NCI-H1048 (cell line): ENCODE measurements at places on chromosomes 5 and 9.

GRCh38 chr9:14661421-14662059 is 31.7 kb downstream of the ZDHHC21 start:
- DNase-seq, result peak; percentile 27

- DNase-seq, result no peak
Measured at GRCh38 chr5:176526462-176526861, 10.7 kb downstream of the RNF44 start.

DNA sequence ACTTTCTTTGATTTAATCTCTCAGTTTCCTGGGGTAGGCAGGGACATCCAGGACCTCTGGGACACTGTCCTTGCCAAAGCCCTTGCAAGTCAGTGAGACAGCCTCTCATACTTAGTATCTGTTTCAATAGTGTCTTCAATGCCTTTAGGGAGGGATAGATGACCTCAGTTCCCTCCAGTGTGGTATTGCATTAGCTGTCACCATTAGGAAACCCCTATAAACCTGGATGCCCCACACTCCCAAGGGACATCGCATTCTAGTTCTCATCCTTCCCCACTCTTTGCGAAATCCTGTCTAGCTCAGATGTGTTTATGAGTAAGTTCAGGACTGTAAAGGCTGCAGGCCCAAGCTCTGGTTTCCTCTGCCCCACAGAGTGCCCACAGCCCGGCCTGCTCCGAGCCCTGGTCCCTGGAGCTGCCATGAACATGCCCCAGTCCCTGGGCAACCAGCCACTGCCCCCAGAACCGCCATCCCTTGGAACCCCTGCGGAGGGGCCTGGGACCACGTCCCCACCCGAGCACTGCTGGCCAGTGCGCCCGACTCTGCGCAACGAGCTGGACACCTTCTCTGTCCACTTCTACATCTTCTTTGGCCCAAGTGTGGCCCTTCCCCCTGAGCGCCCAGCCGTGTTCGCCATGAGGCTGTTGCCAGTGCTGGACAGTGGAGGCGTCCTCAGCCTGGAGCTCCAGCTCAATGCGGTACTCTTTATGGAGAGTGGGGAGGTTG is 13.2 kb downstream of the TMEM8B start:
- no peak for DNase-seq

GRCh38 chr9:113619491-113620376 is 156.2 kb downstream of the RGS3 start:
- no peak for DNase-seq

DNA sequence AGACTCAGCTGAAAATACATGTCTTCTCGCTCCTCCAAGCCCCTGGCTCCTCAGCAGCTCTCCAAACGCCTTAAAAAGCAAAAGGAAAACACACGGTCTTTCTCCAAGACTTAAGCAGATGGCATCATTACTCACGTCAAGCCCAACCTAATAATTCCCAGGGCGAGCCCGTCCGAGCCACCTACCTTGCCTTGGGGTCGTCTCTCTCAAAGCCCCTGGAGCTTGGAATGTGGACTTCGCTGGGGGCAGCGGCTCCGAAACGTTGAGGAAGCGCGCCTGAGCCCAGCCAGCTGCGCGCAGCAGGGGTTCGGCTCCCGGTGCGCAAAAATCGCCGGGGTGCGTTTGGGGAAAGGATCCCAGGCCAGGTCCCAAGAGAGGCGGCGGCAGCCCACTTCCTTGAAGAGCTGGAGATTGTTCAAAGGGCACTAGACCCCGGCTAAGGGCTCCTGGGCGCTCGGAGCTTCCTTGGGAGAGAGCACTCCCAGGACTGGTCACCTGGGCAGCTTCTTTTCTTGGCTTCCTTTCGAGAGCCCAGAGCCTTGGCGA is 395 bp downstream of the DRD1 start:
- no peak for DNase-seq

DNA sequence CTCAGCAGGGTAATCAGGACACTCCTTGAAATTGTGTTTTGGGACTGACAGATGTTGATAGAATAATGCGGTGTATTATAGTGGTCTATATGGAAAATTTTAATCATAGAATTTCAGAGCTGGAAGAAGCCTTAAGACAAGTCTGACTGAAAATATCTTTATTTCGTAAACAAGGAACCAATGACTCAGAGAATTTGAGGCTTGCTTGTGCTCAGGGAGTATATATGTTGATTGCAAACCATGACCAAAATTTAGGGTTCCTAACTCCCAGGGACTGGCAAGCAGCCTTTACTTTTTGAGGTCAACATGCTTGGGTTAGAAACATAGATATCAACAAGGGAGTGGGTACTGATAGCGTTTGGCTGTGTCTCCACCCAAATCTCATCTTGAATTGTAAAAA is 287.2 kb downstream of the CD180 start:
- no peak for DNase-seq
